ENCODE measurements at places on chromosomes 6 and 20.

DNA sequence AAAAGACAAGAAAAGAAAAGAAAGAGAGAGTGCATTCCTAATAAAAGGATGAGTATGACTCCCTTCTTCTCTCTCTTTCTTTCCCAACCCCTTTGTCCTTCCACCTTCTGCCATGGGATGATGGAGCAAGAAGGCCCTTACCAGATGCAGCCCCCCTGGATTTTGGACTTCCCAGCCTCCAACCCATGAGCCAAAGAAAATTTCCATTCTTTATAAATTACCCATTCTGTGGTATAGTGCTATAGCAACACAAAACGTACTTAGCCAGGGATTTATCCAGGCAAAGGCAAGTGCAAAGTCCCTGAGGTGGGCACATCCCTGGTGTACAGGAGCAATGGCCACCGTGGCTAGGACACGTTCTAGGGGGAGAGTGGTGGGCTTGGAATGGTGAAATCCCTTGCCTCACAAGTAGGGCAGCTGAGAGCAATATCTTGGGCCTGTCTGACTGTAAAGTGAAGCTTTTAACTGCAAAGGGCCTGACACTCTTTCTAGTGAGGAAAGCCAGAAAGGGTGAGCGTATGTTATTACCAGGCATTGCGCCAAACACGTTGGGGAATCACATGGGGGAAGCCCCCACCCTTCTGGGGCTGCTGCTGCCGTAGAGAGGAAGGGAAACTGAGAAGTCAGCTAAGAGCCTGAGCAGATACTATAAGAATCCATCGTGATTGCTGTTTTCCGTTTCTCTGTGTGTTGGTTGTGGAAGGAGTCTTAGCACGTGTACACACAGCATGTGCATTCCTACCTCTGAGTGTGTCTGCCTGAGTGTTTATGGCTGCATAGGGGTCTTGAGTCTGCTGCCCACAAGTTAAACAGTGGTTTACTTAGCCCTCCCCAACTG lies 50.7 kb upstream of the SIRPA start:
- DNase-seq, result peak; percentile 80

DNA sequence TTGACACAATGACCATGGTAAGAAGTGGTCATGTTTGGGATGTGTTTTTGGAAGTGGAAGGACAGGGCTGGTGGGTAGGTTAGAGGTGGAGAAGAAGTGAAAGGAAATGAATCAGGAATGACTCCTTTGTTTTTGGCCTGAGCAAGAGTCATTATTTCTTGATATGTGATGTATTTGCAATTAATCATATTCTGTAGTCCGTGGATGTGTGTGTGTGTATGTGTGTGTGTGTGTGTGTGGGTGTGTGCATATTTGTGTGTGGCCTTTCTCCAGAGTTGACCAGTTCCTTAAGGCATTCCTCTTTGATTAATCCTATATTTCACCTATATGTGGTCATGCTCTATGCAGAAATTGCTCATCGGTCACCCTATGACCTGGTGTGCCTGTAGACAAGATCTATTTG lies 130.7 kb downstream of the UTRN start:
- DNase-seq, result no peak

DNA sequence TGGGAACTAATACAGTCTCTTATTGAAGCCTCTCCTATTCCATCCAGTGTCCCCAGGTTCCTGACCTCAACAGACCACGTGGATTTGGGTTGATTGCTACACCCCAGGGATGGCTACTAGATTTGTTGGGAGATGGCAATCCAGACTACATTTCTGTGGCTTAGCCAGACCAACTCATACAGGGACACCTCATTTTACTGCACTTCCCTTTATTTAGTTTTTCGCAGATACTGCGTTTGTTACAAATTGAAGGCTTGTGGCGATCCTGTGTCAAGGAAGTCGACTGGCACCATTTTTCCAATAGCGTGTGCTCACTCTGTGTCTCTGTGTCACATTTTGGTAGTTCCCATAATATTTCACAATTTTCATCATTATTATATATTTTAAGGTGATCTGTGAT lies 10.3 kb upstream of the MTRF1L start:
- no peak for DNase-seq

GRCh38 chr20:25150016-25150415 lies 45.5 kb upstream of the ENTPD6 start:
- no peak for DNase-seq

GRCh38 chr6:41182069-41183034 lies 18.6 kb downstream of the TREML2 start:
- DNase-seq, result peak; percentile 46

- no peak for DNase-seq
These were observed 142.9 kb downstream of the HIVEP2 start for GRCh38 chr6:142802124-142802523.

- DNase-seq, result no peak
These were observed 3.1 kb downstream of the PLCG1 start for GRCh38 chr20:41140226-41141133.

- DNase-seq, result no peak
These were observed 86.2 kb upstream of the NFATC2 start for GRCh38 chr20:51628533-51629398.

GRCh38 chr6:106252687-106253086 lies 72.9 kb downstream of the ATG5 start:
- DNase-seq, result no peak

- no peak for DNase-seq
These were observed 26.8 kb downstream of the C6orf89 start for GRCh38 chr6:36912586-36912985.

- DNase-seq, result peak; percentile 13
These were observed 79.2 kb upstream of the PLN start for GRCh38 chr6:118468682-118469465.

GRCh38 chr6:139708337-139709199 lies 334.1 kb upstream of the CITED2 start:
- no peak for DNase-seq

DNA sequence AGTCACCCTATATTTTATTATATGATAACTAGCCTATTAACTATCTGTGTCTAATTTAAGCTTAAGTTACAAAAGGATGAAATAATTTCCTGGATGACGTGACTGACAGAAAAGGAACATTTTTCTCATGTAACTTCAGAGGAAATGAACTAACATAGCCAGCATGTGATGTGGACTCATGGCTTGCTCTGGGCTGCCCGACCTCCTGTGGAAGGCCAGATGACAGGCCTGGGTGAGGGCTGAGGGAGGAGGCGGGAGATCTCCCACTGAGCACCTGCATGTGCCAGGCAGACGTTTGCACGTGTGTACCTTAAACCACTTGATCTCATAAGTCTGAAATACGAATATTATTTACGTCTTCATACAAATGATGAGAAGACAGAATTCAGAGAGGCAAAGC lies 321.1 kb downstream of the SYNE1 start:
- DNase-seq, result no peak

- no peak for DNase-seq
These were observed 137.9 kb downstream of the DTNBP1 start for GRCh38 chr6:15524861-15525401.

- DNase-seq, result no peak
These were observed 51.9 kb downstream of the RNF217 start for GRCh38 chr6:125013938-125014660.

DNA sequence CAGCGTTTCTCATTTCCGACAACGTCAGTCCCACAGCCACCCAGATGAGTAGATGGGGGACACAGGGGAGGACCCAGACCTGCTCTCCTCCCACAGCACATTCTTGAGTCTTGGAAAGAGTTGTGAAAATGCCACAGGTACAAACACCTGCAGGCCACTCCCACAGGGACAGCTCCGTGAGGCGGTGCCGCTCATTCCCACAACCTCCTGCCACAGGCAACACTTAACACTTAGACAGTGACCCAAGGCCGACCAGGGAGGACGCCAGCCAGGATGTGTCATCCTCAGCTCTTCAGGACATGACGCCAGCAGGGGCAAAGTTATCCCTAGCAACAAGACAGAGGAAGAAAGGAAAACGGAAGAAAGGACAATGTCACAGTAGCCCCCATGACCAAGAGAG lies 22.9 kb upstream of the HLA-B start:
- no peak for DNase-seq

DNA sequence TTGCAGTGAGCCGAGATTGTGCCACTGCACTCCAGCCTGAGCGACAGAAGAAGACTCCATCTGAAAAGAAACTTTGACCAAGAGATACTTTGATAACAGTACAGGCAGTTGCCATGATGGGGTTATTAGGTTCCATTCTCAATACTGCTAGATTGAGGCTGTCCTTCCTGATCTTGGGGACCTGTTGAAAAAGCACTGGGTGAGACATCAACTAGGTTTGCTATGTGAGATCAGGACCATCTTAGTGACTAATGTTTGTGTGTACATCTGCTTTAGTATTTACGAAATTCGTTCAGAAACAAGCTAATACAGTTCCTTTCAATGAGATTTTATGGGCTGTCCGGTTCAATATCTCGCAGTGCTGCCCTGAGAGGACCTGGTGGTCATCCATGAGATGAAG lies 2.6 kb downstream of the DSE start:
- DNase-seq, result no peak

- no peak for DNase-seq
These were observed 209.1 kb upstream of the CDYL start for GRCh38 chr6:4567141-4567540.

- no peak for DNase-seq
These were observed 17.9 kb upstream of the ZNF451 start for GRCh38 chr6:57072108-57072507.

DNA sequence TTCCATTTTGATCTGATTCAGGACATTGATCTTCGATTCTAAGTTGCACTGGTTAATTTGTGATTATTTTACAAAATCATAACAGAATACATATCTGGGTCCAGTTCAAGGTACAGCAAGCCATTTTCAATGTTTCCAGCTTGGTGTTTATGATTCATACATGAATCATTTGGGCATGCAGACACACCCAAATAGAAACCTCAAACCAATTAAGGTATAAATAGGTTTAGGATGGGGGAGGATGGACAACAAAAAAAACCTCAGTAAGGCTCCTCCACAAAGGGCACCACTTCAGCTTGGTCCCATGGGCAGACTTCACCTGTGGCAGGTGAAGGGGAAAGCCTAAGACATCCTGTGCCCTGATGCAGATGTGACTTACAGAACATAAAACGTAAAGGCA lies 192.7 kb downstream of the KHDC1L start:
- DNase-seq, result no peak

GRCh38 chr6:43990627-43991619 lies 136.3 kb downstream of the MRPL14 start:
- peak; percentile 62 for DNase-seq

DNA sequence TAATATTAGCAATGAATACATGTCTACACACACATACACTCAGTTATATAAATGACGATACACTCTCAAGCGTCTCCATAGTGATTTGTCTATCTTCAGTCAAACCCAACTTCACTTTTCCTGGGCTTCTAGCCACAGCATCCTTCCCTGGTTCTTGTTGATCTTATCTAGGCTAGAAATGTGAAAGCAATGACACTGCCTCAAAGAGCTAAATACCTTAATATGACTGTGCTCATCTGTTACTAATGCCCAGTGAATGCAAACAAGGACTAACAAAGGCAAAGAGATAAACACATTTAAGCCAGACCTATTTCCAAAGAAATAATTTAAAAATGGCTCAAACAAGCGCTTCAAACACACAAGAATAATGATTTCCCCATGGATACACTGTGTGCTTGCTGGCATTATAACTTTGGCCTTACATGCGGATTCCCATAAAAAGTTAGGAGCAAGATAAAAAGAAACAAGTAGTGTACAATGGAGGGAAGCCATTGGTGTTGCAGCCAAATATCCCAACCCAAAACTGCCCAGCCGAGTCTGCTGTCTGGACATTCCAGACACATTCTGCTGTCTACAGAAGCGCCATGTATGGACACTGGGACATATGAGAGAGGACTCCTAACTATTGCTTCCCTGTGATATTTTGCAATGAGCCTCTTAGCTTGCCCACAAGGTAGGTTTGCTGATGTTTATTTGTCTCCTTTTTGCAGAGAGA lies 19.5 kb upstream of the DAAM2 start:
- DNase-seq, result no peak

DNA sequence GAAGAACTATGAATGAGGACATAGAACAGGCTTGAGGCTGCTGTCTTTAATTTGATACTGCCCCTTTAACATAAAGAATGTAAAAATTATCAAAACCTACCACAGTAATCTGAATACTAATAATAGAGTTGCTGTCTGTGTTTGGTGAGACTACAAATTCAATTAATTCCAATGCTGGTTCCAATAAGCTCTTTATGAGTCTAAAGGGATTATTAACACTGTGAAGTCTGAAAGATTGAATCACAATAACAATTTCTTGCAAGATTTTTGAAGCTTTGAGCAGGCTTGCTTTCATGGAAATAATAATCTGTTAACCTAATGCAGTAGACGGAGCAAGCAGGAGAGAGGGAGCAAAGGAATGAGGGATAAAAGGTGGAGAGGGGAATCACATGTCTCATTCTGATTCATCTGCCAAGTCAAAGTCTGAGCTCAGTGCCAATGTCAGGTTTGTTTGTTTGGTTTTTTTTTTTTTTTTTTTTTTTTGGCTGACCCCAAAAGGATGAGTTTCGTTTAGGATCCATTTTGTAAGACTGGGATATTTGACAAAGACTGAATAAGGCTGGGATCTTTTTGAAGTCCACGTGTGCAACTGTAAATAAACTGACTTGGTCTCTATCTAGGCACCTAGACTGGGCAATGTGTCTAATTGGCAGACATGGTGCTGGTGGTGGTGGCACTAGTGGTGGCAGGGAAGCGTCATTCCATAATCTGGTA lies 211.6 kb downstream of the RNF144B start:
- DNase-seq, result no peak

GRCh38 chr20:46214824-46215488 lies 93.3 kb downstream of the CDH22 start:
- no peak for DNase-seq

DNA sequence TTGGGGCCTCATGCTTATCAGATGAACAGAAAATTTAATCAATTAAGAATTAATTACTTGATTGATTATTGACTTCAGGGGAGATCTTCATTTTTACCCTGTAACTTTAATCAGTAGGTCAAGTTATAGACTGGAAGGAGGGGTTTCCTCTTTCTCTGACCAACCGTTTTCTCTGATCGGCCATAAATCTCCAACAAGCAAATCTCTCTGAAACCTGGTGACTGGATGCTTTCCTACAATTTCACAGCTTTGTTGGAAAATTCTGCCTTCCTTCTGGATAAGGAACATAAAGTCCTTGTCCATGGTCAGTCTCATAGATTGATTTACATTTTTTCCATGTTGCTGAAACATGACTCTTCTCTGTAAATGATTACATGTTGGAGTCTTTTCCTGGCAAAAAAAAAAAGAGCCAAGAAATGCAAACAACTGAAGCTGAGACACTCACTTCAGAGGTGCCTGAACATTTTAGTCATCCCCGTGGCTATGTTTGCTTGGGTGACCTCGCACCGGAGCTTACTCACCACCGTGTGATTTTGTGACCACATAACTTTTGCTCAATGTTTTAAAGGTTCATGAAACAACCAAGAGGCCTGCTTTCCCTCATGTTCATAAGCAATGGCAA lies 31.0 kb downstream of the IRF4 start:
- peak; percentile 61 for DNase-seq

GRCh38 chr20:35652641-35653429 lies 11.9 kb downstream of the CPNE1 start:
- DNase-seq, result no peak

All from mucosa of gallbladder (tissue), 1 donor.